Mesenchymal stem cell (in vitro differentiated cells and primary cell): ENCODE measurements at places on chromosomes 1 and 21.
A peak's percentile ranks its signal among the peaks of the same experiment; 100 is the strongest.

DNA sequence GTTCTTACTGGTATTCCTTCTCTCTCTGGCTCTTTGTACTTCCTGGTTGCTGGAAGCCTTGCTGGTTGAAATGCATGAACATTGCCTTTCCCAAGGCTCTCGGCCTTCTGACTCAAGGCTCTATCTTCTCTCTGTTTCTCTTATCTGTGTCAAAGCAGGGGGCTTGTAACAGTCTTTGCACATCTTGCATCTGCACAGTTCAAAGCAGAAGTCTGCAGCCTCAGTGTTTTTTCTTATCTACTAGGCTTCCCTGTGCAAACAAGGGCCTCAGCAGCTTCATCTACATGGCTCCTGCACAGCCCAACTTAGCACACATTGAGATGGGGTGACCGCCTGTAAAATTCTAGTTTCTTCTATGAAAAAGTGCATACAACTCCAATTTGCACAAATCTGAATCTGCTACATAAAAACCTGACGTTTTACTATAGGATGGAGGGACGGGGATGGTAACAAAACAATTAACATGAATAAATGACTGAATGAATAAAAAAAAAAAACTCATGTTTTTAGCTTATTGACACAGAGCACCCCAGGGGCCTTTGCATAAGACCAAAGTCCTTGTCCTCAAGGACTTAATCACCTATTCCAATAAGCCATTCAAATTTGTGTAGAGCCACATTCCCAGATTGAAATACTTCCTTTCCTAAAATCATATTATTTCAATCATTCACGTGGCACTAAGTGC, 458.3 kb downstream of the LMO4 start:
- no peak for DNase-seq

DNA sequence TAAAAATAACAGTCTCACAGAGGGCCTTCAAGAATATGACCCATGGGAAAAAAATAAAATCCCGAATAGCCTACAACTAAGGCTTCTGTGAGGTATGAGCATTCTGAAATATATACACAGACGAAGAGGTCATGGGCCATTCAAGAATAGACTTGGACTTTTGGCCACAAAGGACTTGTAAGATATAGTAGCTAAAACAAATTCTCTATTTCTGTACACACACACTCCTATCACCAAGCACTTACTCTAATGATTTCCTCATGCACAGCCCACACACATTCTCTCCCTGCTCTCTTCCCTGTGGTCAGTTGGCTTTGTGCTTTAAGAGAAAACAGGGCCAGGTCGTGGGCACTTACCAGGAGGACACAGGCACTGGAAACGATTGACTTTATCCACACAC, 69.7 kb upstream of the ADAM30 start:
- DNase-seq = peak; percentile 27

GRCh38 chr1:109259674-109260557, 10.6 kb downstream of the CELSR2 start:
- DNase-seq = no peak

DNA sequence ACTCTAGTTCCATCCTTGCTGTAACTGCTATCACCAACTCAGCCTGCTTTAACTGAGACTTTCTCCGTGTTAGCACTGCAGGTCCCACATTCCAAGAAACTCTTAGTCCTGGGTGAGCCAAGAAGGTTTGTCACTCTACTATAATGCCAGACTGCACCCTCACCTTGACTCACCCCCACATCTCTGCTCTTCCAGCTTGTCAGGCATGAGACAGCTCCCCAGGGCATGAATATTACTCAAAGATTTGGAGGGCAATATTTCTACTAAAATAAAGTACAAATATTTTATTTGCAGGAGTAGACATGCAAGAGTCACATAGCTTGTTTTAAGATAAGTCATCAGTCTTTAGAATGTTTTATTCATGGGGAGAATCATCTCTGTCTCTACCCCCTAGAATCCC, 110.2 kb downstream of the MATN1 start:
- DNase-seq = no peak

DNA sequence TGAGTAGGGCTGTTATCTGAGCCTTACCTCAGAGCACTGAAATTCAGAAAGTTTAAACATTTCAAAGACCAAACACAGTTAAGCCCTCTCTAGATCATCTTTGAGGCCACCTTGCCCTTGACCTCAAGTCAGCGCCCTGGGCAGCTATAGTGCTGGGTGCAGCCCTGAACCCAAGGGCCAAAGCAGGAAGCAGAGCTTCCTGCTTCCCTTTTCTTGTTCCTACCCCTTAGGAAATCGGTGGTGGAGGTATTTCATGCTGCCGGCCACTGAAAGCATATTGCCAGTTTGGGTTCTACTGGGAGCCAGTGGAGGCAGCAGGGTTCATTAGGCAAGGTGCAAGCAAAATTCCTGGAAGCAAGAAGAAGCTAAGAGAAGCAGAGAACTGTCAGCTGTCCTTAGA, 26.1 kb downstream of the CD244 start:
- DNase-seq = no peak

DNA sequence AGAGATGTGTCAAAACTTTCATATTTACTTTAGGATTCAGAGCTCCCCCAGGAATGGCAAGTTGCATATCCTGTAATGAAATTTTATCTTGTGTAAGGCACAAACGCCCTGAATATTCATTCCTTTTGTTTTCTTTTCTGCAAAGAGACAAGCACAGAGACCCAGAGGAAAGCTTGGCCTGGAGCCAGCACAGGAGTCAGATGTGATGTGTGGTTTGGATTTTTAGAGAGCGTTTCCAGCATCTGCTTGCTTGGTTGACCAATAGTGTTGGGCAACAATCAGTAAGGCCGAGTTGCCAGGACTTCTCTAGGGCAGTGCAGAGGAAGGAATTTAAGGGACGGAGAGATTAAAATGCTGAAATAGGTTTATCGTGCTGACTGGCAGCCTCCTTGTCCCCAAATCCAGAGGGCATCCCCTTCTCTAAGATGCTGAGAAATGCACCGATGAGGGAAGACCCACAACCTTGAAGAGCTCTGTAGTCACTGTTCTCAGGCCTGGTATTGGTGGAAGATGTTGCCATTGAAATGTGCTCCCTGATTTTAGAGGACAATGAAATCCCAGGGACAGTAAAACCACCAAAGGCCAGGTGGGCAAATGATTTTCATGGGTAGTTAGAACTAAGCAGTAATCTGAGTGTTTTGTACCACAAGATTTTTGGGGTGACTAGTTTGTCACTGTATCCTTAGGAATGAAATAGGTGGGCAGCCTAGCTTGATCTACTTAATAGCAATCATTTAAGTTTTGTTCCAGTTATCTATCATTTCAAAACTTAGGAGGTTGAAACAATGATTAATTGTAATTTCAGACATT, 37.9 kb upstream of the RHOU start:
- peak; percentile 50 for DNase-seq

GRCh38 chr1:15696956-15697521, 12.9 kb downstream of the PLEKHM2 start:
- DNase-seq = no peak

DNA sequence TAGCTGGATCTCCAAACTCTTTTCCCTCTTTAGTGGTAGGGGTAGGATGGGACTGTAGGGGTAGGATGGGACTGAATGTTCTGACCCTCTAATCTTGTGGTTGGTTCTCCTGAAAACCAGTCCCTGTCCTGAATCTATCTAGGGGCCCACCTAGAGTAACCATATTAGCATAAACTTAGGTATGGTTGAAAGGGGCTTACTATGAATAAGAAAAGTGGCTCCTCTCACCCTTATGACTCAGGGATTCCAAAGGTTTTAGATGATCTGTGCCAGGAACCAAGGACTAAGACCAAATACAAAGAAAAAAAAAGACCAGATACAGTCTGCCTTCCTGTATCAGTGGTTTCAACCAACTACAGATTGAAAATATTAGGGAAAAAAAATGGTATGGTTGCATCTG, 28.9 kb downstream of the RNF2 start:
- peak; percentile 17 for DNase-seq

GRCh38 chr1:173669491-173669941, at the start of gene ANKRD45:
ANKRD45 (minus strand) TSS chr1:173669851; CDS start chr1:173659418, 10,433 bp downstream.
- DNase-seq = peak; percentile 35

GRCh38 chr1:183023601-183024316, 539 bp downstream of the LAMC1 start:
- DNase-seq = peak; percentile 72

- DNase-seq = no peak
These were observed 127.3 kb upstream of the KIAA0040 start for GRCh38 chr1:175319912-175320230.

DNA sequence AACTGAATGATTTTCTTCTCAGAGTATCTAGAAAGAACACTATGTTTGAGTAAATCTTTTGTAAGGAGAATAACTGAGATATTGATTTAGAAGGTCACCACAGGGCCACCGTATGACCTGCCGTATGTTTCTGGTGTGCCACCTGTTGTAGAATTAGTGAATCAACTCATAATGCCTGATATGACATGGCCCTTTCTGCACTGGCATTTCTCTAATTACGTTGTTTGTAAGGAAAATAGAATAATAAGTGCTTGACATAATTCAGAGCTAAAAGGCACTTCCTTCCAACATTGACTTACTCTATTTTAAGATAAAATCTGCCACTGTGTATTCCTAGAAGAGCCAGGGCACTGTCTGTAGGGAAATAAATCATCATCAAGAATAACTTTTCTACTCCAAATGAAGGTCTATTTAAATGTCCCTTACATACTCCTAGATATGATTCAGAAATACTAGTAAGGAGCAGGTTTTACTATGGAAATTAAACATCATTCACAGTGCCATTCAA, 101.7 kb downstream of the PHTF1 start:
- DNase-seq = no peak

- peak; percentile 96 for DNase-seq
These were observed 108.8 kb downstream of the KIAA0319L start for GRCh38 chr1:35448344-35448801.

GRCh38 chr1:111211921-111212320, 11.5 kb upstream of the DENND2D start:
- DNase-seq = no peak

DNA sequence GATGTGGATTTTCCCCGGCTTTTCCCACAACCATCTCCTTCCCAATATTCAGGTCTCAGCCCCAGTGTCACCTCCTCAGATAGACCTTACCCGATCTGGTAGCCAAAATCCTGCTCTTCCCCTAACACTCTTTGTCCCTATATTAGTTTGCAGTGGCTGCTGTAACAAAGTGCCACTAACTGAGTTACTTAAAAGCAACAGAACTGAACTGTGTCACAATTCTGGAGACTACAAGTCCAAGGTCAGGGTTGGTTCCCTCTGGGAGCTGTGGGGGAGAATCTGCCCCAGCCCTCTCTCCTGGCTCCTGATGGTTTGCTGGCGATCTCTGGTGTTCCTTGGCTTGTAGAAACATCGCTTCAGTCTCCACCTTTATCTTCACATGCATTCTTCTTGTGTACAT, 64.0 kb downstream of the NENF start:
- DNase-seq = no peak

- DNase-seq = no peak
These were observed 24.7 kb downstream of the CAPN9 start for GRCh38 chr1:230771773-230772354.

DNA sequence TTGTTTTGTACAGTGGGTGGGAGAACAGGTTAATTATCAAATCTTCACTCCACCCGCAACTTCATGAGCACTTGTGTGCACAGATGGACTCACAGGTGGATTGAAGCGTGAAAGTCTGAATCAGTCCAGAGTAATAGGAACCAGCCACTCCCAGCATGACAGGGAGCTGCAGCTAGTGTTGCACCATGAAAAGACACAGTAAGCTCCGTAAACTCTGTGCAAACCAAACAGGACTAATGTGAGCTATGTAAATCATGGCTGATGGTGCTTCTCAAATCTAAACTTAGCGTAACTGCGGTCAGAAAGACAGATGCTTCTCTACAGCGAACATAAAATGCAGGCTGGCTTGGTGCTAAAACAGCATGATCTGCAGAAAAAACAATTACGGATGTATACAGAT, 114.4 kb downstream of the CENPF start:
- no peak for DNase-seq

DNA sequence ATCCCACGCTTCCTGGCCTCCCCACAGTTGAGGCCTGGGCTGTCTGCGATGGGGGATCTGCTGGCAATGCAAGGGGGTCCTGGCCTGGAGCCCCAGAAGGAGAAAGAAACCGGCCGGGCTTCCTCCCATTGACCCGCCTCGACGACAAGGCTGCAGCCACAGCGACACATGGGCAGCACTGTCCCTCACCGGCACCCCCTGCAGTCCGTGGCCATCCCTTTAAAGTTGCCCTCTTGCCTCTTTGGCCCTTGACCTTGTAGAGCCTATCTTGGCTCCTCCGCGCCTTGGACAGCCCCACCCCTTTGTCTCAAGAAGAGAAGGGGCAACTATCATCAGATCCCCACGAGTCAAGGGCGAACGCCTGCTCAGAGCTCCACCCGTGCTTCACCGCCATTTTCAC, 106.0 kb downstream of the CASZ1 start:
- DNase-seq = no peak

- DNase-seq = no peak
These were observed 108.1 kb upstream of the MAGI3 start for GRCh38 chr1:113282008-113282892.

GRCh38 chr1:109162626-109163025, 48.7 kb downstream of the ELAPOR1 start:
- DNase-seq = no peak

GRCh38 chr21:37886120-37886519, 30.1 kb downstream of the KCNJ6 start:
- DNase-seq = no peak

GRCh38 chr1:60402216-60402615, 328.6 kb upstream of the C1orf87 start:
- no peak for DNase-seq

DNA sequence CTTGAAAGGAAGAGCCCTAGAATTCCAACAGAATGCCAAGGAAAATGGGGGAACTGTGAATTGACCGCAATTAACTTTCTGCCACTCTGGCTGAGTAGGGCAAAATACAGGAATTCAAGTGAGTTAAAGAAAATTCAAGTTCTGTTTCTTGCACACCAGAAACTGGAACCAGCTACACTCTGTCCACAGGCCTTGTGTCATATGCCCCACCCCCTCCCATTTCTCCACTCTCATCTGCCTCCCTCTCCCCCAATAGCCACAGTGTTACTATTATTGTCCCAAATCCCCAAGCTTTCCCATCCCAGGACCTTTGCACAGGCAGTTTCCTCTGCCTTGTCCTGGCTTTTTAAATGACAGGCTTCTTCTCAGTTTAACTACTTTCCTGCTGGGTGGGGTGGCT, 4.3 kb upstream of the STK40 start:
- no peak for DNase-seq

GRCh38 chr1:200512191-200512590, 102.4 kb upstream of the ZNF281 start:
- DNase-seq = peak; percentile 56

DNA sequence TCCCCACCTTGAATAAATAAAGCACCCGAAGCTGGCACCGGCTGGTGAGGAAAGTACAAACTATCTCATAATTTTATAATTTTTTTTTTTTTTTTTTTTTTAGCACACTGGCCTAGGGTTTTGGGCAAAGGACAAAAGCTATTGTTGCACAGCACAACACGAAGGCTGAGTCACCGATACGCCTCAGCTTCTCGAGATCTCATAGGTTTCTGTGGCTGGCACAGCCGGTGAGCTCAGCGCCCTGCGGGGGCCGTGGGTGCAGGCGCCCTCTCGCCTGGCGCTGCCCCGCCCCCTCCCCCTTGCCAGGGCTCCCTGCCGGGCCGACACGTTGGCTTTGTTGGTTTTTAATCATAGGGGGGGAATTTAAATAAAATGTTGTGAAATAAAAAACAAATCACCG, 17.2 kb downstream of the CASZ1 start:
- no peak for DNase-seq

- peak; percentile 77 for DNase-seq
These were observed 6.7 kb upstream of the WNT2B start for GRCh38 chr1:112501810-112502641.

- DNase-seq = peak; percentile 48
These were observed 53.0 kb downstream of the EPHB2 start for GRCh38 chr1:22763487-22764200.

- DNase-seq = no peak
These were observed 71.9 kb downstream of the CD34 start for GRCh38 chr1:207839083-207839413.
